Activated T-cell treated with anti-CD3 and anti-CD28 coated beads for 4 hours (primary cell): ENCODE measurements at places on chromosomes 13 and 19.

GRCh38 chr19:2774083-2774679, 8.9 kb downstream of the SGTA start:
- DNase-seq, result no peak

DNA sequence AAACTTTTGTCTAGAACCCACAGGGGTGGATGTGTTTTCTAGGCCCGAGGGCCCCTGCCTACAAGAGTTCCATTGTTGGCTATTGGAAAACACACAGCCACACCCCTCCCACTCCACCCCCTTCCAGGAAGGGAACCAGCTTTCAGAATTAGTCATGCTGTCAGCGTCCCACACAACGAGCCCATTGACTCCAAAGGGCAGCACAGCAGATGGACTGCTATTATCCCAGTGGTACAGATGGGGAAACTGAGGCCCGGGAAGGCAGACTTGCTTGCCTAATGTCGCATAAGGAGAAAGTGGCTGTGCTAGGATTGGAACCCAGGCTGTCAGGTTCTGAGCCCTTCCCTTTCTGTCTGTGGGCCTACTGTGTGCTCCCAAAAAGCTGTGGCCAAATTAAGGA, 8.1 kb upstream of the FXYD3 start:
- DNase-seq, result no peak

- DNase-seq, result no peak
These were observed 16.9 kb upstream of the CLASRP start for GRCh38 chr19:45021971-45022370.

GRCh38 chr19:6662702-6663101, 7.3 kb downstream of the TNFSF14 start:
- no peak for DNase-seq

GRCh38 chr19:3606174-3606689, 443 bp downstream of the TBXA2R start:
- DNase-seq, result no peak

- DNase-seq, result no peak
These were observed 33.2 kb downstream of the NLRP13 start for GRCh38 chr19:55898911-55899310.
